ENCODE measurements at places on chromosomes 1 and 21. TPM values are rescaled to one million over a fixed set of nuclear protein-coding genes. Genes with fewer than 3 reads are reported as not detected.
A peak's percentile ranks its signal among the peaks of the same experiment; 100 is the strongest.

SLFNL1 gene
- 0.51 TPM for total RNA-seq

GRCh38 chr1:20733360-20733975 lies 965 bp upstream of the SH2D5 start:
- DNase-seq = no peak

- no peak for DNase-seq
Measured at GRCh38 chr1:248914796-248915381, 8.9 kb downstream of the PGBD2 start.

AMY1A gene
- not detected for total RNA-seq

DNA sequence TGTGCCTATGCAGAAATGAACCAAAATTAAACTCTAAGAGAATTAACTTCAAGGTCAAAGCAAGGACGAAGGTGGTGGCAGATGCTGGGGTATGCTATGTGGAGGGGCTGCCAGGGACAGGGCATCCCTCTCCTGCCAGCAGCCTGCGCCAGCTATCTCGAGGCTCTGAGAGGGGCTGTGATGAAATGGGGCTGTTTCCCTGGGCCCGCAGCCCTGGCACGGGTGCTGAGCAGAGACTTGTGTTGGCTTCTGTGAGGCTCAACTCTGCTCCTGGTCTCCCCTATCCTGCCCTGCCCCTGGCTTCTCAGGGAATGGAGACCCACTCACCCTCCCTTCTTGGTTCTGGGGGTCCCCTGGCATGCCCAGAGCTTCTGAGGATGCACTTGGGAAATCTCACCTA lies 41.9 kb upstream of the TIAM1 start:
- DNase-seq = no peak

DNA sequence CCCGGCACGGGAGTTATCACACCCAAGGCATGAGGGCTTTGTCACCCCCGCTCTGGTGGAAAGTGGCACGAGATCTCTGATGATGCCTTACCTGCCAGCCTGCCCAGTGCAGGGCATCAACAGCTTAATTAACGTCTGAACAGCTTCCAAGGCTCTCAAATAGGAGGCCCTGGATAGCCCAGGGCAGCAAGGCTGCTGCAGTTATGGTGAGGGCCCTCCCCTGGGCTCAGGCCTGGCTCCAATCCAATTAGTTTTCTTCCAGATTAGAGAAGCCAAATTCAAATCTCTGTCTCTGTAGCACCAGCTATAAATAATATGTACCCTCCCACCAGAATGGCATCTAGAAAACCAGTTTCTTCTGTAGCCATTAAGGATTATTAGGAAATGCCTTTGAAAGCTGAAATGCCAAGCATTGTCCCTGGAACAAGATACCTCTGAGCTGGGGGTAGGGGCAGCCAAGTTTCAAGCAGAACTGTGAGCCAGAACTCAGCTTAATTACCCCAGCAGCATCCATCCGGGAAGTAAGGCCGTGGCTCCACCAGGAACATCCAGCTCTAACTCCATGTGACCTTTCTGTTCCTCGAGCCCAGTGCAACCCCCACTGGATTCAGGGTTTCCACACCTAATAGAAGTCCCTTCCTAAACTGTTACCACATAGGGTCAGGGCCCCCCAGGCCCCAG lies 12.5 kb downstream of the QSOX1 start:
- peak; percentile 68 for DNase-seq
